Nephron progenitor cell (in vitro differentiated cells): ENCODE measurements at places on chromosomes 12 and 14.

- DNase-seq = no peak
Observed at GRCh38 chr14:24607081-24607480, 2.4 kb downstream of the GZMH start.

GRCh38 chr14:71358209-71358931, 451.1 kb downstream of the PCNX1 start:
- DNase-seq = no peak

DNA sequence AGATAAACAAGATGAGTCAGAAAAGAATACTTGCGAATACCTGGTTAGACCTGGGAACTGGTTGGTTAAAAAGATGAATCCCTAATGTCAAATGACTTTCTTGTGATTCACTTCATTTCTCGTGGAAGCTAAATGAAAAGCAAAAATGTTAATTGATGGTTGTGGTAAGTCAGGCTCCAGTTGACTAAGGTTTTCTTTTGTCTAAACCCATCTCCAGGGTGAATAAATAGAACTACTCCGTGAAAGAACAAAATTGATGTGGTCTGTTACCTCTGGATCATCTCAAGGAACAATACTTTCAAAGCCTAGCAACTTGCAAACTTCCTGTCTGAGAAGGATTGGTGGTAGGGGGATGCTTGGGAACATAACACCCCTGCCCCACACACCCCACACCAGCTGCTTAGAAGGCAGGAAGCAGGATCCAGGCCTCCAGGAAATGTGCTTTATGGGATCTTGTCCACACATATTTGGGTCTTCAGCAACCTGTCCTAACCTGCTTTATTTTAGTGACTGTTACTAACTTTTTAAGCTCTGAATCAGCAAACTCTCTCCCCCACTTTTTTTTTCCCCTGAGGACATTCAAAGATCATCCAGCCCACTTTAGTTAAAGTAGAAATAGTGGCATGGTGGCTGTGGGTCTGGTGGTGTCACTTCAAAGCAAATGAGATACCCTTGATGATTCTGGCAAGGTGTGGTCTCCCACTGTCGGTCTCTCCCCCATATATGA, 60.4 kb upstream of the PTHLH start:
- DNase-seq = no peak

- no peak for DNase-seq
Observed at GRCh38 chr12:49564686-49565405, 3.1 kb downstream of the MCRS1 start.

- peak; percentile 70 for DNase-seq
Observed at GRCh38 chr14:74954232-74954946, 1.0 kb downstream of the PGF start.

DNA sequence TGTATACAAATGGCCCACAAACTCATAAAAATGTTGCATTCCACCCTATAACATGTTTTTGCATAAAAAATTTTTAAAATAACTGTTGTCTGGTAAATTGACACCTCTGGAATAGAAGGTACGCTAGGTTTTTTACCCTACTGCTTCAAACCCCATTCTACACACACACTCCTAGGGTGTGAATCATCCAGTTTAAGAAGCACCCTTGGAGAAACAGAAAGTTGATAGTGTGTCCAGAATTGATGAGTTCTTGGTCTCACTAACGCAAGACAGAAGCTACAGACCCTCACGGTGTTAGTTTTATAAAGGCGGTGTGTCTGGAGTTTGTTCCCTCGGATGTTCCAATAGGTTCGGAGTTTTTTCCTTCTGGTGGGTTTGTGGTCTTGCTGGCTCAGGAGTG, 158.5 kb downstream of the KLRB1 start:
- DNase-seq = no peak

GRCh38 chr12:130338794-130339601, 1.3 kb downstream of the PIWIL1 start:
- DNase-seq = no peak

GRCh38 chr14:24213866-24214662, 776 bp upstream of the CHMP4A start:
- DNase-seq = no peak
